Activated naive CD8-positive, alpha-beta T cell treated with anti-CD3 and anti-CD28 coated beads, Interleukin-2, amount 10 ng/mL, durations not matched to agents 7 days and 5 days (primary cell): ENCODE measurements at places on chromosomes 1 and 21.

- DNase-seq: no peak
Observed at GRCh38 chr1:159756397-159756796, 24.4 kb upstream of the DUSP23 start.

GRCh38 chr1:236514703-236515442 lies 8.9 kb upstream of the LGALS8 start:
- no peak for DNase-seq

DNA sequence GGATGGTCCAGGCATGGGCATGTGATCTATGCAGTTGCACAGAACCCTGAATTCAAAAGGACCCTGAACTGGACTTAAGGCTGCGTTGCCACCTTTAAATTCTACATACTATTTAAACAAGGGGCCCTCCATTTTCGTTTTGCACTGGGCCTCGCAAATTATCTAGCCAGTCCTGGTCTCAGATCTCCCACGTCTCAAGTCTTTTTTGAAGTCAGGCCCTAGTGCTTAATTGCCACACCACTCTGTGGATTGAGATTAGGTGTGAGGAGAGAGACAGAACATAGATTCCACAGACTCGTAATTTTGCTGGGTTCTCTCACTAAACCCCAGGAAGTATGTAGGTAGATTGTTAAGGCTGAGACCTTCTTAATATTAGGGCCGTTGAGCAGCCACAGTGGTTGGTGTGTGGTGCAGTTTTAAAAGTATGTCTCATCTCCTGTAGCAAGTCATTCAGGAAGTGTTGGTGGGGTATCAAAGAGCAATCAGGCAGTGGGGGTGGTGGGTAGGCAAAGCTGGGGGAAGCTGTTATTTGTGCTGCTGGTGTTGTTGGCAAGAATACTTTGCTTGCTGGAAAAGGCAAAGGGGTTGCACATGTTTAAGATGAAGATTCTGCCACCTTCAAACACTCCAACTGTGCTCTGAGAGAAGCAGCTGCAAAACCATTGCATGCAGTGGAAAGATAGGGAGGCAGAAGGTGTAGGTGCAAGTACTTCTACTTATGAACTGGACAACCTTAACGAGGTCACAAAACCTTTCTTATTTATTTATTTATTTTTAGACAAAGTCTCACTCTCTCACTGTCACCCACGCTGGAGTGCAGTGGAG lies 11.2 kb downstream of the CD84 start:
- DNase-seq: peak; percentile 53

- peak; percentile 41 for DNase-seq
Observed at GRCh38 chr1:44806025-44806703, 987 bp downstream of the DYNLT4 start.

- no peak for DNase-seq
Observed at GRCh38 chr1:65264197-65264929, 45.0 kb upstream of the DNAJC6 start.

GRCh38 chr21:31509194-31510017 lies 150.1 kb upstream of the SOD1 start:
- DNase-seq: peak; percentile 74

GRCh38 chr1:235326719-235327558 lies 1.0 kb downstream of the ARID4B start:
- peak; percentile 70 for DNase-seq

- no peak for DNase-seq
Observed at GRCh38 chr1:151048645-151049032, 1.1 kb downstream of the C1orf56 start.

DNA sequence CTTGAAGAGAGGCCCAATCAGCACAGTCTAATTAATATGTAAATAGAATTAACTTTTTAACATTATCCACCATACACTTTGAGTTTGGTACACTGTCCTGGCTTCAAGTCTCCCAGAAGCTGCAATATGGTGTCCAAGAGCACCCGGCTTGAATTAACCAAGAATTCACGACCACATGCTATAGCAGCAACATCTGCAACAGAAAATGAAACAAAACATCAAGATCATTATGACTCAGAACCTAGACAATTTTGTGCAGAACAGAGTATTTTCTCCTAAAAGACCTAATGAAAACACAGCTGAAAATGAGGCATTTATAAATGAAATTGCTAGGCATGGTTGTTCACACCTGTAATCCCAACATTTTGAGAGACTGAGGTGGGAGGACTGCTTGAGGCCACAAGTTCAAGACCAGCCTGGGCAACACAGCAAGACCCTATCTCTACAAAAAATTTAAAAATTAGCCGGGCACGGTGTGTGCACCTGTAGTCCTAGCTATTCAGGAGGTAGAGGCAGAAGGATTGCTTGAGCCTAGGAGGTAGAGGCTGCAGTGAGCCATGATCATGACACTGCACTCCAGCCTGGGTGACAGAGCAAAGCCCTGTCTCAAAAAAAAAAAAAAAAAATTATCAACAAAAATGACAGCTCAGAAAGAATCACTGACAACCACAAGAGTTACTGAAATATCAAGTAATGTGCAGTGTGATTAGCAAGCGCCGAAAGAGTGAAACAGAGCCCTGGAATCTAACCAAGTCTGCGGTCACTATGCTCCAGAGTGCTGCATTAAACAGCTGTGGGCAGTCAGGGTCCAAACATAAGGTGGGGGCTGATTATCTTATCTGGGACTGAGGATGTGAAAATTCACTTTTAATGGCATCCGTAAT lies 45.3 kb downstream of the HSF2BP start:
- no peak for DNase-seq

- no peak for DNase-seq
Observed at GRCh38 chr1:184828369-184828717, 73.7 kb upstream of the EDEM3 start.

- no peak for DNase-seq
Observed at GRCh38 chr1:246450611-246451251, 56.3 kb downstream of the SMYD3 start.

DNA sequence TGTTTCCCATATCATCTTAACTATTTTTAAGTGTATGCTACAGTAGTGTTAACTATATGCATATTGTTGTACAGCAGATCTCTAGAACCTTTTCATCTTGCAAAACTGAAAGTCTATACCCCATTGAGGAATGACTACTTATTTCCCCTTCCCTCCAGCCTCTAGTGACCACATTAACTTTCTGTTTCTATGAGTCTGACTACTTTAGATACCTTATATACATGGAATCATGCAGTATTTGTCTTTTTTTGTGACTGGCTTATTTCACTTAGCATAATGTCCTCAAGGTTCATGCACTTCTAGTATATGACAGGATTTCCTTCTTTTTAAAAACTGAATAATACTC lies 96.5 kb upstream of the BTG3 start:
- no peak for DNase-seq

DNA sequence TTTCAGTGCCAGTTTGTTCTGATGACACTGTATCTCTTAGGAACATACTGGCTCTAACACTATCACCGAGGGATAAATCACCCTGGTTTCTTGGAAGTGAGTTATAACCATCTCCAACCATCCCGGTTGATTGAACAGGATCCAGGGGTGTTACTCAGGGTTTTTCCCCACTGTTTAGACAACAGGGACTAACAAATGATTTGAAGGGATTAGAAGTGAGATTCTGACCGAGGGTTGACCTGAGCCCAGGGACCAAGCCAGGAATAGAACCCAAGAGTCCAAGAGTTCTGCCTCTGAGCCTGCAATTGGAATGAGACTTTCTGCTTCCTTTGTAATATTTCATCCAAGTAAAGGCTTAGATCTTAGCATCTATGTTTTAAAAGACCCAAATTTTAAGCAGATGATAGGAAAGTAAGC lies 154.0 kb downstream of the DHRS3 start:
- DNase-seq: no peak

DNA sequence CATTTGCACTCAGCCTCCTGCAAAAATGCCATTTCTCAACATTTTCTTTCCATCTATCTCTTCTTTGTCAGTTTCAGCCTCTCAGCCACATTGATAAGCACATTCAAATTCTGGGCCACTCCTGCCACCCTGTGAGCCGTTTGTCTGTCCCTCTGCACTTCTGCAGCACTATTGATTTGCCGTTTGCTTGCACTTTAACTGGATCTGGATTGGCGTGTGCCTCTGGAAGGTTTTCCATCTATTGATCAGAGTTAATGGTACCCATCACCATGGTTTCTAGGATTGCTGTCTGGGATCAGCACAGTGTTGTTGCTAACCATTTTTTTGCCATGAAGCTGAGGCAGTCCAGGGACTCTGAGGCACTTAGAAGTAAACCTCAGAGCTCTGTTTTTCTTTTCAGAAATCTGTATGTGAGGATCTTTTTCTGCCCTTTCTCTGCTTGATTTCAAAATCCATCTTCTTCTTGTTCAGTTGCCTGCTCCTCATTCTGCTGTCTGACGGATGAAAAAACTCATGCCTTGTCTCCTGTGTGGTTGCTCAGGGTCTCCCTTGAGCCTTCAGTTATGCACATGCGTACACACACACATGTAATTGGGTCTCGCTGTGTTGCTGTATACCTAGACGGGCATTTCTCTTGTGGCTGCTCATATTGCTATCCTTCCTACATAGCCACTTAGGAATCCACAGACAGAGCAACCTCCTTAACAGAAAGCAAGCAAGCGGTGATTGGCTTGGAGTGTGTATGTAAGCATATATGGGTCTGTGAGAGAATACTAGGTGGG lies 67.9 kb downstream of the NOS1AP start:
- DNase-seq: no peak

DNA sequence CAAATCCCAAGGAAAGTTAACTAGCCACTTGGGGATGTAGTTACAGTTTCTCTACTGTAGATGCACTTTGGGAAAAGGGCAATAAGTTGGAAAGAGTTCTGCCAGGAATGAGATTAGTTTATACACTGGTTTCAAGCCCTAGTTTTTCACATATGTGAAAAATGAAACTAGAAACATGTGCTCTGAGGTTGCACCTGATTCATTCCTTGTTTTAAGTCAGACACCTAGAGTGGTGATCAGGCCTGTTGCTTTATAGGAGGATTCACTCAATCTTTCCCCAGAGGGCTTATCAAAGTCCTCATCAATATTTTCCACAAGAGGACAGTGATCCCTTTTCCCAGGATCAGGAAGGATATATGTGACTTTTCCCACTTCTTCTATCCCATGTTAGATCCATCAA lies 515.9 kb upstream of the PKN2 start:
- no peak for DNase-seq

DNA sequence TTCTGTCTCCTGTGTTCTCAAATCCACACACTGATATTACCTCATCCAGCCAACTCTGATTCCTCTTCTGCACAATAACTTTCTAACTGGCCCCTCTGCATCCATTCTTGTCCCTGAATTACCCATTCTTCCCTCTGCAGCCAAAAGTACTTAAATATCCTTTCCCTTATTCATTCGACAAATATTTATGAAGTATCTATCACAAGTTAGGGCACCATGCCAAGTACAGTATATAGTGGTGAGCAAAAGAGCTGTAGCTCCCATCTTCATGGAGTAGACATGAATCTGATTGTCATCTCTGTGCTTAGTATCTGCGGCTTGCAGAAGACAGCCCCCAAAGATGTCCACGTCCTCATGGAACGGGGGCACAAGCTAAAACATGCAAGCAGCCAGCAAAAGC lies 316.8 kb downstream of the SETD4 start:
- no peak for DNase-seq

DNA sequence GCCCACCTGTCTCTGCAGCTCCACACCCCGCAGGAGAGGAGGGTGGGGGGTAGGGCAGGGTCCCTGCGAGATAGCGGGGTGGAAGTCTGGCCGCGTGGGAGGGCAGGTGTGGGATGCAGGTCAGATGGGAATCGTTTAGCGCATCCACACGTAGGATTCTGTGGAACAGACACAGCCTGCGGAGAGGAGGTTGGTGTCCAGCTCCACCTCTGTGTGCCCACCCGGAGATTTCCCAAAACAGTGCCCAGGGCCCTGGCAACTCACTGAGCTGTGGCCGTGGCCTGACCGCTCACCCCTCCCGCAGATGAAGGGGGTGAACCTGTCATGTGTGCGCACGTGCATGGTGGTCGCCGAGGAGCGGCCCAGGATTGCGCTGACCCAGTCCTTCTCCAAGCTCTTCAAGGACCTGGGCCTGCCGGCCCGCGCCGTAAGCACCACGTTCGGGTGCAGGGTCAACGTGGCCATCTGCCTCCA lies 46.9 kb downstream of the S100B start:
- no peak for DNase-seq

DNA sequence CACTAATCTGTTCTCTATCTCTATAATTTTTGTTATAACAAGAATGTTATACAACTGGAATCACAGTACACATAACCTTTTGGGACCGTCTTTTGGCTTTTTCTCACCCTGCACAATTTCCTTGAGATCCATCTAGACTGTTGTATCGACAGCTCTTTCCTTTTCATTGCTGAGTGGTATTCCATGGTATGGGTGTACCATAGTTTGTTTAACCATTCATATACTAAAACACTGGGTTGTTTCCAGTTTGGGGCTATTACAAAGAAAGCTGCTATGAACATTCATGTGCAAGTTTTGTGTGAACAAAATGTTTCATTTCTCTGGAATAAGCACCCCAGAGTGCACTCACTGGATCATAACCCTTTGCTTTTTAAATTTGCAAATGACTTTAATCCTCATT lies 15.4 kb upstream of the HCRTR1 start:
- DNase-seq: no peak

DNA sequence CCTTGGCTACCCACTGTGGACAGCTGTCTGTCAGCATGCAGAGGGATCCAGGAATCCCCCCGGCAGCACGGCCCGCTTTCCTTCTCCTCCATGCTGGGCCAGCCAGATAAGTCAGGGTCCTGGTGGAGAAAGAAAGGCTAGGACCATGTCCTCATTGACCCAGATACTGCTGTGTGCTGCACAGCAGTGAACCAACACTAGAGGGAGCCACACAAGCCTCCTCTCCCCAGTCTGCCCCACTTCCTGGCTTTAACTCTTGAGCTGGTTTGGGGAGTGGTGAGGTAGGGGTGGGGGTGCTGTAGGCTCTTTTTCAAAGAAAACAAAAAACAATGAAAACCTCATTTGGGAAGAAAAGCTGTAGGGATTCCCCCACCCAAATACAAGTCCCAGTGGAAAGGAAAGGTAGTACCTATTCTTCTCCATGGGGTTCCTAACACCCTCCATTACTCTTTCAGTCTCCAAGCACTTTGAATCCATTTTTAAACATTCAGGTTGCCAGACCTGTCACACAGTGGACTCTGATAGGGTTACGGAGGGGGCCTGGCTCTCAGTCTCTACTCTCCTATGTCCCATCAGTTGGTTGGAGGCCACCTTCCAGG lies 84.9 kb upstream of the CD1D start:
- DNase-seq: peak; percentile 32

DNA sequence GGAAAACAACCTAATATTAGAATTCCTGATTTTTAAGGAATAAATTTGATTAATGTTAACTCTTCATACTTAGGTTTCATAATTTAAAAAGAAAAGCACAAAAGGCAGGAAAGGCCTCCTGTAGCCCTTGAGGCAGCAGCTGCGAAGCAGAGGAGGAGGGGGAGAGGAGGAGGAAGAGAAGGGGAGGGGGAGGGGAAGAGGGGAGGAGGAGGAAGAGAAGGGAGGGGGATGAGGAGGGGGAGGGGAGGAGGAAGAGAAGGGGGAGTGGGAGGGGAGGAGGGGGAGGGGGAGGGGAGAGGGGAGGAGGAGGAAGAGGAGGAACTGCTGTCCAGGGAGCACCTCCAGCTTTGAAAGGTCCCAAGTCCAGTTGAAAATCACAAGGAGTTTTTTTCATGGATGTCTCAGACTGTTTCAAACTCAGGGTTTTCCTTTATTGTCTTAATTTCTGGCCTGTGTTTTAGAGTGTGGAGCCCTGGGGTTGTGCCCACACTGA lies 35.1 kb upstream of the DIP2A start:
- no peak for DNase-seq
